ENCODE measurements at places on chromosomes 4 and X.

GRCh38 chr4:22670956-22671355, 21.8 kb upstream of the GBA3 start:
- DNase-seq: no peak

- peak; percentile 74 for DNase-seq
Measured at GRCh38 chrX:116009861-116010710, 160.5 kb upstream of the AGTR2 start.

GRCh38 chr4:79357365-79357764, 31.5 kb upstream of the NAA11 start:
- no peak for DNase-seq

DNA sequence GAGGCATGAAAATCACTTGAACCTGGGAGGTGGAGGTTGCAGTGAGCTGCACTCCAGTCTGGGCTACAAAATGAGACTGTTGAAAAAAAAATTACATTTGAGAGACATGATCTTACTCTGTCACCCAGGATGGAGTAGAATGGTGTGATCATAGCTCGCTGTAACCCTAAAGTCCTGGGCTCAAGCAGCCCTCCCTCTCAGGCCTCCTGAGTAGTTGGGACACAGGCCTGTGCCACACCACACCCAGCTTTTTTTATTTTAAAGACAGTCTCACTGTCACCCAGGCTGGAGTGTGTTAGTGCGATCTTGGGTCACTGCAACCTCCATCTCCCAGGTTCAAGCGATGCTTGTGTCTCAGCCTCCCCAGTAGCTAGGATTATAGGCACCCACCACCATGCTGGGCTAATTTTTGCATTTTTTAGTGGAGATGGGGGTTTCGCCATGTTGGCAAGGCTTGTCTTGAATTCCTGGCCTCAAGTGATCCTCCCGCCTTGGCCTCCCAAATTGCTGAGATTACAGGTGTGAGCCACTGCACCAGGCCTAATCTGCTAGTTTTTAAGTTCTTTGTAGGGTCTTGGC, 6.1 kb downstream of the RPS3A start:
- no peak for DNase-seq

DNA sequence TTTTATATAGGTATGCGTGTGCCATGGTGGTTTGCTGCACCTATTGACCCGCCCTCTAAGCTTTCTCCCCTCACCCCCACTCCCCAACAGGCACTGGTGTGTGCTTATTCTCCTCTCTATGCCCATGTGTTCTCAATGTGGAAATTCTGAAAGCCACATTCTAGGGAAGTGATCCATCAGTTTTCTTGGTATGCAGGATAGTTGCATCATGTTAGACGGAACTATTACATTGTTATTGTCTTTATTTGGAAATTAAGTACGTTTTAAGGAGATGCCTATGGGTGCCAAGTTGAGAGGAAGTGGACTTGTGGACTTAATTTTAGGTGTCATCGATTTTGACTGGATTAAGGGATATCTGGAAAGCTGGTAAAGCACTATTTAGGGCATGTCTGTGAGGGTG, 204.6 kb downstream of the RBM46 start:
- no peak for DNase-seq
